NK-92 treated with Interleukin-12 subunit alpha and Interleukin-12 subunit beta, amount 100 ng/mL, for 24 hours (cell line): ENCODE measurements at places on chromosomes 7 and 10.

DNA sequence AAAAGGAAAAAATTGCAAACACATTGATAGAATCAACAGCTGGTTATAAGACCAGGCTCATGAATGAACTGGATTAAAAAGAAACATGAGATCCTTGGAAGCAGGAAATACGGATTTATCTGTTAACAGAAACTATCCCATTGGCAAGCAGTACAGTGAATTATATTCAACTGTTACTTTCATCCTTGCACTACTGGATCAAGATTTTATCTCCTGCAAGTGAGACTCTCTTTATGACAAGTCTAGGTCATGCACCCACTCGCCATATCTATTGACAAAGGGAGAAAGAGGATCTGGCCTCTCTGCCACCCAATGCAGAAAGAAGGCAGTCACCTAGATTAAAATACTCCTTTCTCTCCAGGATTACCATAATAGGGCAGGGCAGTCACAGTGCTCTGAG is 41.4 kb downstream of the CSTF2T start:
- DNase-seq = no peak

GRCh38 chr7:140989068-140989467 is 25.7 kb downstream of the MRPS33 start:
- DNase-seq = no peak

DNA sequence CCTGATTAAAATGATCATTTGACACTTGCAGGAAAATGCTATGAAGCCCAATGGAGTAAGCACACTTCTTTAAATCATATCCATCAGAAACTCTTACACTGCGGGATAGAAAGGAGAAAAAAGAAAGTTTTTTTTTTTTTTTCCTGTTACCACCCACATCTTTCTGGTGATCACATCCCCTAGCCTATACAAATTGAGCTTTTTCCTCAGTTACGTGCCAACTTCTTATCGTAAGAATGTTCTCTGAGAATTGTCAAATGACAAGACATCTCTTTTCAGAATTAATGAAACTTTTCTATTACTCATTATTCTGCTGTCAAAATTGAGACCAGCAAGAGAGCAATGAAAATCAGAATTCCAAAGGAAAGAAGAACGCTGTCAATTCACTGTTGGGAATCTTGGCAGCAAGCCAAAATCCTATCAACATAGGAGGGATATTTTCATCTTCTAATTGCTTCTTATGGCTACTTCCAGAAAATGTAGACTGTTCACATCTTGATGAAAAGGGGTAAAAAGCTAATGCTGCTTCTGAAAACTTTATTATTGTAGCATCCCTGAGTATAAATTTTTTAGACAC is 179.5 kb downstream of the ADAM12 start:
- DNase-seq = no peak

- no peak for DNase-seq
Observed at GRCh38 chr7:92797693-92798092, 38.7 kb downstream of the CDK6 start.

GRCh38 chr7:92061154-92061553 is 73.1 kb downstream of the CYP51A1 start:
- DNase-seq = no peak

DNA sequence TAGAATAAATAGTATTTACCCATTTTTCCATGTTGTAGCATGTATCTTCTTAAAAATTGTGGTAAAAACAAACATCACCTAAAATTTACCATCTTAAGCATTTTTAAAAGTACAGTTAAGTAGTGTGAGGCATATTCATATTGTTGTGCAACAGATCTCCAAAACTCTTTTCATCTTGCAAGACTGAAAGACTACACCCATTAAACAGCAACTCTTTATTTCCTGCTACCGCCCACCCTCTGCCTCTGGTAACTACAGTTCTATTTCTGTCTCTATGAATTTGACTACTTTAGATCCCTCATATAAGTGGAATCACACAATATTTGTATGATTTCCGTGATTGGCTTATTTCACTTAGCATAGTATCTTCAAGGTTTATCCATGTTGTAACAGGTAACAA is 40.0 kb upstream of the AGBL3 start:
- no peak for DNase-seq

GRCh38 chr7:150748376-150748775 is 11.2 kb downstream of the GIMAP5 start:
- DNase-seq = no peak

DNA sequence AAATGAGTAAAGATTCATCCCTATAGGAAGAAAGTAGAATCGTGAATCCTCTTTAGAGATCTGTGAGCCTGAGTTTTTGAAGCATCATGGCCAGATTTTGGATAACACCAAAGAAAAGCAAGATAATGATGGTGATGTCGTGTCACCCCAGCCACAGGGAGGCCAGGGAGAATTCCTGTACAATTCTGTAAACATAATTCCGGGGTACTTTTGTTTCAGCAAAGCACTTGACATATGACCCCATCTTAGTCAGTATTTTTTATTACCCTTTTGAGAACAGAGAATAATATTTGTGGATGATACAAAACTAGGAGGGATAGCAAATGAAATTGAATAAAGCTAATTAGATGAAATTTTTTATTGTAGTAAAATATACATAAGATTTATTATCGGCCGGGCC is 33.8 kb downstream of the NACAD start:
- no peak for DNase-seq

DNA sequence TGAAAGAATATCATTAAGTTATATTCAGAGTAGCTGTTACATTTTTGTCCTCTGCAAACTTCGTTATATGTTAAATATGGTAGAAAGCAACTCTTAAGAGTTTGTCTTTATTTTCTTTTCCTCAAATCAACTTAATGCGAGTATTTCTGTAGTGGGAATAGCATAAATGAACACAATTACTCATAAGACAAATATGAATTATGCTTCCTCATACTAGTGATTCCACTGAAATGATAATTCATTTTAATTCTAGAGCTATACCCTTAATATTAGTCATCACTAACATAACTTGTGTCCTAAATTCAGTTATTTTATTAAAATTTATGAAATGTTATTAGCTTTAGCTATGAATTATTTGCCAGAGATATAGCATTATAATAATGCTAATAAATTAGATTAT is 820.6 kb upstream of the KCND2 start:
- no peak for DNase-seq

GRCh38 chr10:91614225-91614624 is 18.6 kb downstream of the PPP1R3C start:
- DNase-seq = no peak

GRCh38 chr10:30765616-30766015 is 136.1 kb upstream of the LYZL2 start:
- no peak for DNase-seq

DNA sequence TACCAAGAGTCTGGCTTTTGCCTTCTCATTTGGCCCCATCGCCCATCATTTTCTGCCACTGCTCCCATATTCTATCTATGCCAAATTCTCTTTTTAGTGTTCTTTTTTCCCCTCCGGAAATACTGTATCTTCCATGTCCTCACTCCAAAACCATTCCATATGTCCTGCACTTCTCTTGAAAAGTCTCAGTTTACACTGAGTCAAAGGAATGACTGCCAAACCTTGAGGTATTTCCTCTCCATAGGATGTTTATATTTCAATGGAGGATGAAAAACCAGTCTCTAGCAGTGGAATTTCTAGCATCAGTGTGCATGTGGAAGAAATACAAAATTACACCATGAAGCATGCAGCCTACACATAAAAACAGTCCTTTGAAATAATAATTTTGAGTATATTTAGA is 121.4 kb upstream of the PHYHIPL start:
- no peak for DNase-seq

GRCh38 chr7:120190566-120190965 is 82.4 kb upstream of the KCND2 start:
- DNase-seq = no peak

GRCh38 chr7:94145602-94146001 is 141.4 kb upstream of the BET1 start:
- no peak for DNase-seq

DNA sequence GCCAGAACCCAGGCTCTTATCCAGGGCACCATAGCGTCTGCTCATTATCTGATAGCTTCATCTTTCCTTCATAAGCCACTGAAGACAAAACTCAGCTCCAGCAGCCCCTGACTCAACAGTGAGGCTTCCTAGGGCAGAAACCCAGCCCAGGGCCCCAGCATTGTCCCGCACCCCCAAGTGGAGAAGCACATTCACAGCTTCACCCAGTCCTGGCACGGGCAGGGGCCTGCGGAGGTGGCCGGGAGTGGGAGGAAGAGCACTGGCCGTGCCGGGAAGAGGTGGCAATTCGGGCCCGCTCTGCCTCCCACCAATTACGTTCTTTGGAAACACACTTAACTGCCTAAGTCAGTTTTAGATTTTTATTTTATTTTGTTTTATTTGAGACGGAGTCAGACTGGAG is 10.3 kb upstream of the CALML5 start:
- no peak for DNase-seq

GRCh38 chr7:27243340-27244163 is 950 bp downstream of the EVX1 start:
- no peak for DNase-seq

DNA sequence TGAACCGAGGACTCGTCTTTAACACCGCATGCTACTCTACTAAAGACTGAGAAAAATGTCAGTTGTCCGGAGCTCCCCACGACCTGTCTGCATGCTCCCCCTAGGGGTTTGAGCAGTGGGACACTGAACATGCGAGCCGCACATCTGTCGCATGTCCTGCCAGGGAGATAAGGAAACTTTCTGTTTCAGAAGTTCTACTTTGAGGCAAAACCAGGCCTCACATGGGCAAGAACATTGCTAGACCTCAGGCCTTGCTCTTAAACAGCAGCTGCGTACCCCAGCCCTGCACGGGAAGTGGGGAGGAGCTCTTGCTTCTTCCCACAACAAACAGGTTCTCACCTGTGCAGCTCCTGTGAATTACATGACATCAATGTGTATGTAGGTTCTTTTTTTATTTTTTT is 30.3 kb upstream of the HERPUD2 start:
- no peak for DNase-seq

DNA sequence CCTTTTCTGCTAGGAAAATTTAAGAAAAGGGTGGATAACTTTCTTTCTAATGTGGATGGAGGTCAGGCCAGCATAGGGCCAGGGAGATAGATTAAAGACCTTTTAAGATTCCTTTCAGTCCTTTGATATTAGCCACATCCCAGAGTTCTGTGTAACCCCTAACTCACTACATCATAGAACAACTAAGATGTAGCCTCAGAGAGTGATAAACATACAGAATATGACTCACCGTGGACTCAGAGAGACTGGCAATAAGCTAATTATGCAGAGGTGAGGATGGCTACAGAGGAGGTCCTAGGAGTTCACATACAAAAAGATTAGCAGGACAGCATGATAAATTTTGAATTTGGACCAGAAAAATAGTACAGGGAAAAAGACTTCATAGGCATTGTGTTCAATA is 141.0 kb downstream of the AOAH start:
- DNase-seq = no peak

DNA sequence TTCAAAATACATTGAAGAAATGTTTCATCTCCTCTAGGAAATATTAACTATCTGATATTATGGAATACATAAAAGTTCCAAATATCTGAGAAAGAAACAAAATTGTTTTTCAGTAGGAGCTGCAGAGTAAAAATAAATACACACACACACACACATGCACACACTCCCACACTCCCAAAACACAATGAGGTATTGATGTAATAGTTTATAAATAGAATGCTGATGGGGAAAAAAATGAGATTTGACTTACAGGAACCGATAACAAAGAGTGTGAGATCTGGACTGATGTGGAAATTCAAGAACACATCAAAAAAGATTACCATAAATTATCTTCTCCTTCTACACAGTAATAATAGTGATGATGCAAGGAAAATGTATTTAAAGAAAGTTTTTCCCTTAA is 438.0 kb upstream of the CELF2 start:
- DNase-seq = no peak

DNA sequence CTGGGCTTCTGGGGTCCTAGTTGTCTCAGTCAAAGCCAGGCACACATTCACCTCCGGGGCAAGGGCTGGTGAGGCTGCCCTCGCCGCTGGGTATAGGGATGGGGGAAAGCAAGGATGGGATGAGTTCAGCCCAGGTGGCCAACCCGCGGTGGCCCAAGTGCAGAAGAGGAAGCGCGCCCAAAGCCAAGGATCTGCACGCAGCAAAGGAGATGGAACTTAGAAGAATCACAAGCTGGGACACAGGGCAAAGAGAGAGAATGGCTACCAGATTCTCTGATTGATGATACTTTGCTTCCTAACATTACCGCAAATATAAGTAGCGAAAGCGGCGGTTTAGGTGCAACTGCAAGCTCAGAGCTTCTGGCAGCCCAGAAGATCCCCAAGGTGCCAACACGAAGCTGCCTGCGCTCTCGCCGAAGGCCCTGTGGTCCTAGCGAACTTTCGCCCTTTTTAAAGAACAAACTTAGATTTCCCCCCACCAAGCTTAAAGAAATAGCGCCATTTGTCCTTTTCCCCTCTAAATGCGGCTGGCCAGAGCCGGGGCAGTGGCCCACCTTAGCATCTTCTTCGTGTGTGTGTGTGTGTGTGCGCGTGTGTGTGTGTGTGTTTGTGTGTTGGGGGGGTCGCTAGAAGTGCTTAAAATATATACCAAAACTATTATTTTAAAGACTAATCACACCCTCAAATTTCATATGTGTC is 927 bp upstream of the MKX start:
- no peak for DNase-seq

- no peak for DNase-seq
Observed at GRCh38 chr10:24172909-24173308, 36.0 kb upstream of the KIAA1217 start.

DNA sequence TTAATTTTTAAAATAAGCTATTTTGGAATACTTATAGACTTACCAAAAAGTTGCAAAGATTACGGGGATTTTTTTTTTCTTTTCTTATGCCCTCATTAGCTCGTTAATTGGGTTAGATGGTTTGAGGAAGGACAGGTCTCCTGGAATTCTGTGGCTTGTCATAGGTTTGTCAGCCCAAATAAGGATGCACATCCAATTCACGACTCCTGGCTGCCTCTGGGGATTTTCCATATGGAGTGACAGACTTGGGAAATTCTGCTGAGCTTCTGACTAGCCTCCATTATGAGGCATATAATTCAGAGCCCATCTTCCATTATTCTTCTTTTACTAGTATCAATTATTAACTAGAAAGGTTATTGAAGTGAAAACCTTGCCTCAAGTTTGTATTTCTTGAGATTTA is 102.1 kb downstream of the AUTS2 start:
- DNase-seq = no peak

- no peak for DNase-seq
Observed at GRCh38 chr10:124086787-124087671, 6.4 kb downstream of the CHST15 start.

GRCh38 chr10:75108684-75109458 is 2.6 kb upstream of the SAMD8 start:
- no peak for DNase-seq

DNA sequence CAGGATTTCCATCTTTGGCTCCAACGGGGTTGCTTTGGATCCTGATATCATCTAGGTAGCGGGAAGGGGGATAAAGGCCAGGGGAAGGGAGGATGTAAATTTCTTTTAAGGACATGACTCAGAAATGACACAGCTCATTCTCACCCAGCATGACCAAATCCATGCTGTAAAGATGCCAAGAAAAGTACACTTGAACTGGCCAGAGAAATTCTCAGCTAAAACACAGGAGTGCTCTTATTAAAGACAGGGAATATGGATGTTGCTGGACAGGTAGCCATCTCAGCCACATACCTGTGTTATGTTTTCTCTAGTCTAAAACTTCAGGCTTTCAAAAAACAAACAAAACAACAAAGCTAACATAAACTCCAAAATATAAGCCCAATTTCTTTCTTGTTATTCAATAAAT is 68.3 kb downstream of the NAMPT start:
- DNase-seq = no peak
